ENCODE measurements at places on chromosomes 1 and 21. TPM values are rescaled to one million over a fixed set of nuclear protein-coding genes. Genes with fewer than 3 reads are reported as not detected.

GRCh38 chr1:24923485-24924113, 6.5 kb downstream of the RUNX3 start:
- DNase-seq: no peak

DNA sequence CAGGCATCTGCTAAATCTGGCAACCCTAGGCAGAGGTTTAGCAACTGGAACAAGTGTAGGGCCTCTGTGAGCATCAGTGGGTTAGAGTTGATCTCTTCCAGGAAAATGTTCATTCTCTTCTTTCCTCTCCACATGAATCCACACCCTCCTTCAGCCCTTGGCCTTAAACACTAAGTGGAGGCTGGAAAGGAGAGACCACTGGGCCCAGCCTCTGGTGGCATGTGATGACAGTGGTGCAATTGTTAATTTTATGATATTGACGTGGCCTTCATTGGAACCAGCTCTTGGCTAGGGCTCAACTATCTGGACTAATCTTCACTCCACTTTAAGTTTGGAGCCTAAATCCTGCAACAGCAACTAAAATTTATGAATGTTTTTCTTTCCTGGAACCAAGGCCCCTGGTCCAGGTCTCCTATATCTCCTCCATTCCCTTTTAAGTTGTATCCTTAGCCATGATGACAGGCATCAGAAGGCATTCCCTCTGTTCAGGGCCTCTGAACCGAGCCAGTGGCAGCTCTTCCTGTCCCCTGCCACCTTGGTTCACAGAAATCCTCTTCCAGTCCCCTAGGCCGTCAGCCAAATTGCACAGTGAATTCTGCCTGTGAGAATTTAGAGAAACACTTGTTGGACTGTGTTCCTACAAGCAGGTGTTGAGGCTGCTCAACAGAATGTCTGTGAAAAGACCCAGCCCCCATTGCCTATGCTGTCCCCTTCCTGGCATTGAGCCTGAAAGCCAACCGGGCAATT, 132.2 kb downstream of the PSMG1 start:
- DNase-seq: no peak

DNA sequence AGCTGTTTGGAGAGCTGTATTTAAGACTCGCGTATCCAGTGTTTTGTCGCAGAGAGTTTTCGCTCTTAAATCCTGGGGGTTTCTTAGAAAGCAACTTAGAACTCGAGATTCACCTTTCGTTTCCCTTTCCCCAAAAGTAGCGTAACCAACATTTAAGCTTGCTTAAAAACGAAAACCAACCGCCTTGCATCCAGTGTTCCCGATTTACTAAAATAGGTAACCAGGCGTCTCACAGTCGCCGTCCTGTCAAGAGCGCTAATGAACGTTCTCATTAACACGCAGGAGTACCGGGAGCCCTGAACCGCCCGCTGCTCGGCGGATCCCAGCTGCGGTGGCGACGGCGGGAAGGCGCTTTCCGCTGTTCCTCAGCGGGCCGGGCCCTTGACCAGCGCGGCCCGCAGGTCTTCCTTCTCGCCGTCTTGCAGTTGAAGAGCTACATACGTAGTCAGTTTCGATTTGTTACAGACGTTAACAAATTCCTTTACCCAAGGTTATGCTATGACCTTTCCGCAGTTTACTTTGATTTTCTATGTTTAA, 1.9 kb downstream of the OLIG1 start:
- no peak for DNase-seq

GRCh38 chr1:107990606-107991005, 25.6 kb upstream of the VAV3 start:
- DNase-seq: no peak

GRCh38 chr1:158931055-158931737, at the start of gene PYHIN1:
TSS of gene PYHIN1 (plus strand) at chr1:158931552. CDS start at chr1:158936911, 5,359 bp downstream.
- no peak for DNase-seq

DNA sequence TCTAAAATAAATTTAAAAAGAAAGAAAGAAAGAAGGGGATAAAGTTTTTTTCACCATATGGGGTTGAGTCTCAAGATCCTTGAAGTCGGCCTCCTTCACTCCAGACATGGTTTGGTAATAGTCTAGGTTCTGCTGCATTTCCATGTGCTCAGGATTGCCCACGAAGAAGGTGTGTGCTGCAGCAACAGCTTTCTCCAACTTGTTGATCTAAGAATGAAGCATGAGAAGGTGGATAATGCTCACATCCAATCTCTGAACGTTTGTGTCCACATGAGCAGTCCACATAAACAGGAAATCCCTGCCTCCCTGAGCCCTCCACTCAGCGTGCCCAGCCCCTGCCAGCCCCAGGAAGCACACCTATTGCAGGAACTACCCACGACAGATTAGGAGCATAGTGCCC, 4.6 kb downstream of the P3H1 start:
- no peak for DNase-seq

DNA sequence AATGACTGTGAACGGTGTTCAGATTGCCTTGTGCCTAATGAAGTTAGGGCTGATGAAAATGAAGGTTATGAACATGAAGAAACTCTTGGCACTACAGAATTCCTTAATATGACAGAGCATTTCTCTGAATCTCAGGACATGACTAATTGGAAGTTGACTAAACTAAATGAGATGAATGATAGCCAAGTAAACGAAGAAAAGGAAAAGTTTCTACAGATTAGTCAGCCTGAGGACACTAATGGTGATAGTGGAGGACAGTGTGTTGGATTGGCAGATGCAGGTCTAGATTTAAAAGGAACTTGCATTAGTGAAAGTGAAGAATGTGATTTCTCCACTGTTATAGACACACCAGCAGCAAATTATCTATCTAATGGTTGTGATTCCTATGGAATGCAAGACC, 96.6 kb downstream of the ZFYVE9 start:
- DNase-seq: no peak

- DNase-seq: no peak
These were observed 39.4 kb downstream of the LTN1 start for GRCh38 chr21:28953247-28953646.

DNA sequence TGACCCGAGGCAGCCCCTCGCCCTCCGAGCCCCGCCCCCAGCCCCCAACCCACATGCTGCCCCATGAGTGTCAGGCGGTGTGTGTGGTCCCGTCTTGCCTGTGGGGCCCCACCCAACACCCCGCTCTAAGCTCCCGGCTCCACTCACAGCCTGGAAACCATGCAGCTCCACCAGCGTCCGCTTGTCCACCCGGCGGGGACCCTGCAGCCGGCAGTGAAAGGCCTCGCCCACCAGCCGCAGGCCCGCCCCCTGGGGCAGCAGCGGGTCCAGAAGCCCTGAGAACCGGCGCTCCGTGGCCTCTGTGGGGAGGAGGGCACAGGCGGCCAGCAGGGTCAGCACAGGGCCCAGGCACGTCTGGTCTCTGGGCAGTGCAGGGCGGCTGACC, 2.7 kb downstream of the C1QTNF12 start:
- DNase-seq: no peak

DNA sequence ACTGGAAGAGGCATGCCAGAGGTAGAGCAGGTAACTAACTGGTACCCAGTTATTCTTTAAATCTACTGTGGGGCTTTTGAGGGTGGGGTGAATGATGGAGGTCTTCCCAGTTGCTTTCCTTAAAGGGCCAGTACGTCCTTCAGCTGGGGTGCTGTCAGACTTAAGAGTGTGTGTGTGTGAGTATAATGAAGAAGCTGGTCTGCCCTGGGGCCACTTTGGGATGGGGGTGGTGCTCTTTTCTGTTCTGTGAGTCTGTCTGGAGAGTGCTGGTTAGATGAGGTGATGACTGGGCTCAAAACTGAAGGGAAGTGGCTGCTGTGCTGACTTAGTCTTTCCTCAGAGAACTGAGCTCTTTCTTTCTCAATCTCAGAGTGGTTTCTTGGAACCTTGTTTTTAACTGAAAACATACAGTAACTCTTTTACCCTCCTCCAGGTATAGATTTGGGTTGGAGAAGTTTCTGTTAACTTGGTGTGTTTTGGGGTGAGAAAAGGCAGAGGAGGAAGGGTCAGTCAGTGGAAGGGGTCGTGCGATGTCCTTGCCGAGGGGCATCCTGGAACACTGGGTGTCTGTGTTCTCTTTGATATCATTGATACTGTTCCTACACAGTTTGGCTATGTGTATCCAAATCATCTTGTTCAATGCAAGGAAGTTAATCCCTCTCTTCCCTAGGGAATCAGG, 746 bp downstream of the MACF1 start:
- no peak for DNase-seq

DNA sequence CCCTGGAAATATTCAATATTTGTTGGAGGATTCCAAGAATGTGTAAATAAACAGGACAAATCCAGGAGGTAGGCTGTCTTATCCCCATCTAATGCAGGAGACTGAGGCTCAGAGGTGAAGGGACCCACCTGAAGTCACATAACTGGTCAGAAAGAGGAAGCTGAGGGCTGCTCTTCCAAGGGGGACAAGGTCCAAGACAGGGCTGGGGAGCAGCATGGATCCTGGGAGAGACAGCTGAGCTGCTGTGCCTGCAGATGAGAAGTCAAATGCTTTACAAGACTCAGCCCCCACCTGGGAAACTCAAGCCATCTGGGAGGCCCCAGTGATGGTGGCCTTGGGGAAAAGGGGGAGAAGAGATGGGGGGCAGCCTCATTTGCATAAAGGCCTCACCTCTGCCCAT, 224.4 kb downstream of the PTPRU start:
- DNase-seq: no peak

Gene ERICH3
- polyA plus RNA-seq: not detected

Gene ADAMTS1
- polyA plus RNA-seq: 0.18 TPM

Gene KRTAP21-2
- polyA plus RNA-seq: not detected

Gene ADAMTSL4
- polyA plus RNA-seq: 1.5 TPM

Gene SPATA21
- polyA plus RNA-seq: 0.09 TPM

Gene OR14K1
- polyA plus RNA-seq: not detected
